Pancreas (tissue), 10 donors: ENCODE measurements at places on chromosomes 1 and 21. TPM values are rescaled to one million over a fixed set of nuclear protein-coding genes. Genes with fewer than 3 reads are reported as not detected.

PRRX1 gene
- 1.1 TPM for total RNA-seq

SH2D1B gene
- not detected for total RNA-seq

DNA sequence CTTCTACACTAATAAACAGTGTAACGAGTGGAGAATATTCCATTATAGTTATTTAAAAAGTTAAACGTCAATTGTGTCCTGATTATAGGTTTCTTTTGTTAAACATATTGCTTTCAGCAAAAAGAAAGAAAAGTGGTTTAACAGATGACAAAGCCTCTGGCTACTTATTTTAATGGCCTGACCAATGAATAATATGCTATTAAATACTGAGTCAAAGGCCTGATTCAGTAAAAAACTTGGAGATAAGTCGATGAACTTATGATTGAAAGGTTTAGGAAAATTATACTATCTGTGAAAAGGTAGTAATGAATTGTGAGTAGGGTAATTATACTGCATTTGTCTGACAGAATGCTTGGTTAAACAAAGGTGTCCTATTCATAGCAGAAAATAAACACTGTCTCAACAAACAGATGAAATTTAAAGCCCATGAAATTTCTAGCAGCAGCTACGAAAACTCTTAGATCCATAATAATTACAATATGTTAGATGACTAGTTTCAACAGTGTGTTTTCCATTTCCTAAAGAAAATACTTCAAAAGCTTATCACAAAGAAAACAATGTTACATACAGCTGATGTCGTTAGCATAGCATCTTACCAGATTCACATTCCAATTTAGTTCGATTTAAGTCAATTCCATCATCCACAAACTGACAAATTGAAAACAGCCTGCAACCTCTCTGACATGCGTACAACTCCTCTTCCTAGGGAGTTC lies 6.2 kb downstream of the TMEM59 start:
- DNase-seq = no peak

GRCh38 chr1:223535319-223535718 lies 130.2 kb downstream of the CAPN8 start:
- DNase-seq = no peak

DNA sequence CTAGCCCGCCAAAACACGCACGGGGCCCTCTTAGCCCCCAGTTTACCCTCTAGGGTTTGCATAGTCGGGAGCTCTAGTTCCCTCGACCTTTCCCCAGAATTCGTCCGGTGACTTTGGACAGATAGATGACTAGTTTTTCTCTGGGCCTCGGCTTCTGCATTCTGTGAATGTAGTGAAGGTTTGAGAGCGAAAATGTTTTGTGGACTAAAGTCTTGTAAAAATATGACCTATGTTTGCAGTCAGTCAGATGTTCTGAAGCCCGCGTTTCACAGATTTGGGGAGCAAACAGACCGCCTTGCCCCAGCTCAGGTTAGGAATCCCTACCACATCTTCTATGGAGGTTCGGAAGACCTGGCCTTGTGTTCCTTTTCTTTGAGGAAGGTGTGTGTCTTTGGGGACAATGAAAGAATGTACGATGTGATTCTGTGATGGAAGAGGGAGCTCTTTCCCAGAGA lies 401 bp downstream of the UQCRH start:
- DNase-seq = no peak

GRCh38 chr1:12251442-12251841 lies 21.6 kb downstream of the VPS13D start:
- no peak for DNase-seq

DNA sequence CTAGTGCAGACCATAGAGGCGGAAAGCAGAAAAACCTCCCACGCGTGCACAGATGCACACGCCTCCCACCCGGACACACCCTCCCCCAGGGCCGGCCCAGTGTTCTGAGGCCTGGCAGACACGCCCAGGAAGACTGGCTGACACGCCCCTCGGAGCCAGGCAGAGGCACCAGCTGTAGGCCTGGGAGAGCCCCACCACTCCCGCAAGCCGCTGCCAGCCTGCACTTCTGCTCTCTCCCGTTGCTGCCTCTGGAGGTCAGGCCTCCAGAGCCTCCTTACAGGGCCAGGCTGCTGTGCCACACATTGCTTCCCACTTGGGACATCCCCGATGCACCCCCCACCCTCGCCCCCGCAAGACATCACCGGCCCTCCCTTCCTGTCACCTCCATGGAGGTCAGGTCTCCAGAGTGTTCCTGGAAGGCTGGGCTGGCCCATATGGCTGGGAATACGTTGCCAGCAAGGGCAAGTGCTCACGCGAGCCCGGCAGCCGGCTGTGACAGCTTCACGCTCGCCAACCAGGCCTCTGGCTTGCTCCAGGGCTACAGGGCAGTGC lies 40.4 kb downstream of the CASZ1 start:
- DNase-seq = no peak
